ENCODE measurements at places on chromosomes 7 and 10.

DNA sequence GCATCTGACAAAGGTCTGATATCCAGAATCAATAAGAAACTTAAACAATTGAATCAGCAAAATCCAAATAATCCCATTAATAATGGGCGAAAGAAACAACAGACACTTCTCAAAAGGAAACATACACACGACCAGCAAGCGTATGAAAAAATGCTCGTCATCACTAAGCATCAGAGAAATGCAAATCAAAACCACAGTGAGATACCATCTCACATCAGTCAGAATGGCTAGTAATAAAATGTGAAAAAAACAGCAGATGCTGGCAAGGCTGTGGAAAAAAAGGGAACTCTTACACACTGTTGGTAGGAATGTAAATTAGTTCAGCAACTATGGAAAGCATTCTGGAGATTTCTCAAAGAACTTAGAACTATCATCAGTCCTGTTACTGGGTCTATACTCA is 496.7 kb downstream of the SH2D4B start:
- DNase-seq = no peak

GRCh38 chr7:362402-363096 is 72.6 kb downstream of the FOXL3 start:
- no peak for DNase-seq

DNA sequence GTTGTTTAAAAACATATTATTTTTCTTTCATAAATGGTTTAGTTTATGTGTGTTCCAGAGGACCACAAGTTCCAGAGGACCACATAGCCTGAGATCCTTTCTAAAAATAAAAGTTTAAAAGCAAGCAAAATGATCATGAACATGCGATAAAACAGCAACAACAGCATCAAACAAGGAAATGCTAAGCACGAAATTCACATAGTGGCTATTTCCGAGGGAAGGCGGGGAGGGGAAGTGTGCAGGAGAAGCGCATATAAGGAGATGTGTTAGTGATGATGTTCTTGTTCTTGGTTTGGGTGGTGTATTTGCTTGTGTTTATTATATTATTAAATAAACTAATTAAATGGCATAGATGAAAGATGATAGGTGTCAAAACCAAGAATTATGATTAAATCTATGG is 1.2 kb downstream of the TBATA start:
- DNase-seq = no peak

DNA sequence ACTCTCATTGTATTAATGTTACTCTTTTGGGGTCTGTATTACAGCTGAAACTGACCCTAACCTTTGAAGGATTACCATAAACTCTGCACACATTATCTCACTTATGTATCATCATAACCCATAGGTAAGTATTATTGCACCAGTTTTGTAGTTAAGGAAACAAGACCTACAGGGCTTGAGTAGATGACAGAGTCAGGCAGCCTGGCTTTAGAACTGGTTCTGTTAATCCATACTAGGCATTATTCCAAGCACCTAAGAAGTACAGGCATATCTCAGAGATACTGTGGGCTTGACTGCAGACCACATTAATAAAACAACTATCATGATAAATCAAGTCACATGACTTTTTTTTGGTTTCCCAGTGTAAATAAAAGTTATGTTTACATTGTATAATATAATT is 17.1 kb upstream of the AKR1B1 start:
- DNase-seq = no peak

GRCh38 chr7:136050462-136050847 is 73.3 kb upstream of the MTPN start:
- no peak for DNase-seq

DNA sequence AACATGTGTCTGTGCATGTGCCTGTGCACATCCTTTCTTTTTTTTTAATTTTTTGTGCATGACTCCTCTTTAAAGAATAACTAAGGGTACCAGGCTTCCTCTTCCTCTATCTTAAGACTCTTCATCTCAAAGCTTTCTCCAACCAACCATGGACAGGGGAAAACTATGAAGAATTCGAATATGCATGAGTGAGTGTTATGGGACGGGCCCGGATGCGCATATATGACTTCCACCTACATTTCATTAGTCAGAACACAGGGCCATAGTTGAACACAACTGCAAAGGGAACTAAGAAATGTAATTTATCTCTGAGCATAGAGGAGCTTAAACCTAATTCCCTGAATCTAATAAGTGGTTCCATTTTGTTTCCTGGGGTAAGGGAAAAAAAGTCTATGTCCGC is 270.3 kb upstream of the SORCS1 start:
- no peak for DNase-seq

DNA sequence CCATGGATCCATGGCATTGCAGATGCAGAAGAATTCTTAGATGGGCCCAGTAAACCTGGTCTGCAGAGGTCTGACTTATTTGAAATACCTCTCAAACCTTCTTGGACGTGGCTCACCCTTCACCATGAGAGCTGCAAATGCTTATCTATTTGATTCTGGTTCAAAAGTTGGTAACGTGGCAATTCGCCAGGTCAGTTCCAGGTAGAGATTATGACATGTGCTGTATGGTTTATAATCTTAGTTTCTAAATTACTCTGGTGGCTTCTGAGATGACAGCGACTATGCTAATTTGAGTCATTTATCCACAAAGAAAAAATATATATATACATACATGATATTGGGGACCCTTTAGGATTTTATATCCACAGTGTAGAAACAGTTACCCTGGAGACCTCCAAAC is 68.8 kb downstream of the NRP1 start:
- DNase-seq = no peak

DNA sequence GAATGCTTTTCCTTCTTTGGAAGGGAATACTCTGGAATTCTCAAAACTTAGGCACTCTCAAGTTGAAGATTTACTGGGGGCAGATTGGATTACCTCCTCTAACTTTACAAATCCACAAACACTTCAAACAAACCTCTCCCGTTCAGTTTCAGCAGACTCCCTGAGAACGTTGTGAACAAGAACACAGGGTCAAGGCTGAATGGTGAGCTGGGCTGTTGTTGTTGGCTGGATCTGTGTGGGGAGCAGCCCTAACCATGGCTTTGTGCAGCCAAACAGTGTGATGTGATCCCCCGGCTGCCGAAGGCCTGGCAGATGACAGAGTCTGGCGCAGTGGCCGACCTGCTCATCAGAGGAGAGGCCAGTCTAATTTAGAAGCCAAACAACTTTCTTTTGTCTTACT is 93.1 kb downstream of the BMPER start:
- DNase-seq = no peak

- DNase-seq = no peak
Measured at GRCh38 chr10:46528675-46529615, 27.5 kb downstream of the GPRIN2 start.

- no peak for DNase-seq
Measured at GRCh38 chr10:69892406-69892805, 90.7 kb downstream of the COL13A1 start.

DNA sequence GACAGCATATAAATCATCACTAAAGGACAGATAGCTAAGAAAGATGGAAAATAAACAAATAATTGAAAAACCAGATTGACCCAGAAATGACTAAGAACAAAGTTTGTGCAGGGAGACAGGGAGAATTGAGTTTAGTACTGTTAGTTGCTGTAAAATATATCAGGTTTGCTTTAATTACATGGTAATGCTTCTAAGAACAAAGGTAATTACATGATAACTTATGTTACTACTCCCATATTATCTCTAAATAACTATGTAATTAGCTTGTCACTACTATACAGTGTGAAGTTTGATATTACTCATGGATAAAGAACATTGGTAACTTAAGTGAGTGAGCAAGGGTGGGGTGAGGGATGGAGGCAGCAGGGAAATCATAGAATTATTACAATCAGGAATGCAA is 135.2 kb upstream of the KAT6B start:
- no peak for DNase-seq

- DNase-seq = no peak
Measured at GRCh38 chr10:6470894-6471618, 109.0 kb downstream of the PRKCQ start.

DNA sequence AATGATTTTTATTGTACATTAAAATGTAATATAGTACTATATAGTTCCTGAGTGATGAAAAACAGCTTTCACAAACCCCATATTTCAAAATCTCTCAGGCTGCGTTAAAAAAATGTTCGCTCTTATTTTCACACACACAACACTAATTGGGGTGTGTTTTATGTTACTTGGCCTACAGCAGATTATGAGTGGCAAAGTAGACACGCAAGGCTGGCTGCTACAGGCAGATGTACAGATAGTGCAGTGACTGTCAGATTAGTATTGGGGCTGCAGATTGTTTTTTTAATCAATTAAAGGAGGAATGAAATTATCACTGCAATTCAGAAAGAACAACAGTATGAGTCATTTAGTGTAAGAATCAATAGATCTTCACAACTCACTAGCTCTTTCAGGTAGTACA is 65.2 kb upstream of the ICA1 start:
- no peak for DNase-seq

- no peak for DNase-seq
Measured at GRCh38 chr10:105643660-105644059, 1002.6 kb downstream of the SORCS3 start.

DNA sequence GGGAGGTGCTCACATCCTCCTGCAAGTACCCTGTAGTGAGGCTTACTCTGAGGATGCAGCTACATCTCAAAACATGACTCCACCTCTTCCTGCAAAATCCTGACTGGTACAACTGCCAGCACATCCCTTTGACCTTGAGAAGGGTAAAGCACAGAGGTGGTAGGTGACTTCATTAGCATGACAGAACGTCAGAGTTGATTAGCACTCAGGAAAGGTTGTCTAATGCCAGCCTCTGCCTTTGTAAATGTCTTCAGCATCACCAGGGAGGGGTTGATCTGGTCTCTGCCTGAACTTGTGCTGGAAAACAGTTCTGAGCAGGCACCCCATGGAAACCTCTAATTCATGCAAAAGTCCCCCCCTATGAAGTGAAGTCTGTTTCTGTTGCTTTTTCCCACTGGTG is 591.3 kb upstream of the GALNT17 start:
- no peak for DNase-seq

DNA sequence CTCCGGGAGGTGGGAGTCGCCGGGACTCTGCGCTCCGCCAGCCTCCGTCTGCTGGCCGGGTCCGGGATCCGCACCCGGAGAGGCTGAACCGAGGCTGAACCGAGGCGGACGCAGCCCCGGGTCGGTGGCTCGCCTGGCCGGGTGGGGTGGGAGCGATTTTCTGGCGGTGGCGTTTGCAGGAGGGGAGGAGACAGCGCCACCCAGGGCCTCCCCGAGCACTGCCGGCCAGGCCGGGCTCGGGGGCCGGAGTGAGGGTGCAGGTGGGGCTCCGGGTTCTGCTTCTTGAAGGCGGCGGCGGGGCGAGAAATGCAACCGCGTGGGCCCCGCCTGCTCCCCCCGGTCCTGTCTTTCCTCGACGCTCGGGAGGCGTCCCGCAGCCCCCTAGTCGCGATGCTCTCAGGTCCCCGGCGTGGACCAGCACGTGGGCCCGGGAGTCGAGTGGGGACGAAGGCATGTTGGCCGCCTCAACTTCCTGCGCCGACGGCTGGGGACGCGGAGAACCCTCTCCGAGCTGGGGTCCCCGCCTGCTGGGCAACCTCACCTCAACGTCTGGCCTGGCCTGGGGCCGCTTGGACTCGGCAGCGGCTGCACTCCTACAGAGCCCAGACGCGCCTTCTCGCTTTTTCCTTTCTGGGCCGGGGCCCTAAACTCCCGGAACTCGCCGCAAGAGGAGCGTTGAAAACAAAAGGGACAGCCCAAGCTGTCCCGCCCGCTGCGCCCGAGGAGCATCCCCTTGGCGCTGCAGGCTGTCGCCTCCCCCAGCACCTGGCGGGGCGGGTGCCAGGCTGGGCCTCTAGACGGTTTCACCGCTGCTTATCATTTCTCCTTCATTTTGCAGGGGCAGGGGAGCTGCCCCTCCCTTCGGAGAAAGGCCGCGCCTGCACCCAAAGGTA is 25.2 kb upstream of the VAX1 start:
- peak; percentile 89 for DNase-seq

GRCh38 chr7:1227071-1227804 is 5.4 kb upstream of the UNCX start:
- DNase-seq = peak; percentile 74

GRCh38 chr7:159042581-159043101 is 102.0 kb downstream of the VIPR2 start:
- DNase-seq = no peak

GRCh38 chr10:98016772-98017475 is 13.5 kb downstream of the CRTAC1 start:
- DNase-seq = no peak

- DNase-seq = no peak
Measured at GRCh38 chr10:88080213-88080612, 216.8 kb downstream of the PTEN start.

DNA sequence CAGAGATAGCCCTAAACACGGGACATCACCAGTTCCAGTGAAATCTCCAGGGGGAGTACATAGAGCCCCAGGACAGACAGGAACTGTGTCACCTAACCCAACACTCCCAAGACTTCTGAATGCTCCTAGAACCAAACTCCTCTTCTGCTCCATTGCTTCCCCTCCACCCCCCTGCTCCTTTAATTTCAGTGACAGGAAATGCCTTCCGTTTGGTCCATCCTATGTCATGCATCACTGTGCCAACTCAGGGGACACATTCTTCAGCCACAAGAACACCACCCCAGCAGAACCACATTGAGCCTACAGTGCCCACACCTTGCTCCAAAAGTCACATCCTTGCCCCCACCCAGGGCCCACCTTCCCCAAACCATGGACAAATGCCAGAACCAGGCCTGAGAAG is 100.5 kb downstream of the KCNMA1 start:
- no peak for DNase-seq

GRCh38 chr7:93147363-93147762 is 822 bp downstream of the SAMD9L start:
- DNase-seq = no peak

- no peak for DNase-seq
Measured at GRCh38 chr7:135784013-135784412, 35.4 kb upstream of the FAM180A start.

DNA sequence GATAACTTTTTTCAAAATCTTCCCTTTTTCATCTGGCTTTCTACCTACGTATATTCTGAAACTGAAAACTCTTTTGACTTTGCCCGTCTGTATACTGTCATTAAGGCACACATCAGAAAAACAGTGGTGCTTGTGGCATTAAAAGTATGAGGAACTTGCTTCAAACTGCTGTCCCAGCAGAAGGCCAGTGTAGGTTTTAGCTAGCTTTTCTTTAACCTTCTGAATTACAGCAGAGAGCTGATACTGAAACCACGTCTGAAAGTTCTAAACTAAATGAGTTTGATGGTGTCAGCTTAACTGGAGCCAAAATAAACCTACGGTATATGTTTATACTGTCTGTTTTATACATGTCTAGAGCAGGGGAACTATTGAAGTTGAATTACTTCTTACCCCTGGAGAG is 283.4 kb downstream of the TFEC start:
- no peak for DNase-seq

GRCh38 chr7:106060394-106060920 is 51.7 kb downstream of the SYPL1 start:
- no peak for DNase-seq
